ENCODE measurements at places on chromosomes 7 and 10. TPM values are rescaled to one million over a fixed set of nuclear protein-coding genes. Genes with fewer than 3 reads are reported as not detected.

Gene CYP3A7
- total RNA-seq = not detected

Gene WIPF3
- total RNA-seq = not detected

Gene HYAL4
- 0.86 TPM for total RNA-seq

Gene OAT
- 134 TPM for total RNA-seq

Gene WNT8B
- not detected for total RNA-seq

Gene SGCE
- 59.4 TPM for total RNA-seq

Gene EPHA1
- total RNA-seq = not detected

Gene ANXA8
- total RNA-seq = not detected

Gene HOXA13
- not detected for total RNA-seq

Gene TCAF2
- 17.3 TPM for total RNA-seq

Gene ZNF503
- total RNA-seq = 1.7 TPM

Gene NAT16
- not detected for total RNA-seq

Gene ANXA8L1
- not detected for total RNA-seq

Gene SPDYE5
- total RNA-seq = not detected

Gene VPS50
- 23.8 TPM for total RNA-seq

Gene CYP26C1
- total RNA-seq = 2.5 TPM

Gene GRID2IP
- not detected for total RNA-seq

Gene SHH
- total RNA-seq = 0.33 TPM

Gene CH25H
- 8.5 TPM for total RNA-seq

Gene MET
- total RNA-seq = 103 TPM

Gene AKR1D1
- total RNA-seq = not detected

Gene VGF
- 0.10 TPM for total RNA-seq

Gene ADAM12
- total RNA-seq = 0.65 TPM

Gene MRPS24
- 69.2 TPM for total RNA-seq

Gene HABP2
- not detected for total RNA-seq

Gene DNAH11
- 5.3 TPM for total RNA-seq

Gene CDK5
- total RNA-seq = 15.4 TPM

Gene FOXI2
- total RNA-seq = not detected

Gene PIK3AP1
- total RNA-seq = 0.33 TPM

Gene ECHDC3
- total RNA-seq = 1.3 TPM

Gene AGR2
- total RNA-seq = not detected

Gene ZNF488
- 0.10 TPM for total RNA-seq

Measured in vein endothelial cell (primary cell).